NB4 (cell line): ENCODE measurements at places on chromosomes 2 and 18.

DNA sequence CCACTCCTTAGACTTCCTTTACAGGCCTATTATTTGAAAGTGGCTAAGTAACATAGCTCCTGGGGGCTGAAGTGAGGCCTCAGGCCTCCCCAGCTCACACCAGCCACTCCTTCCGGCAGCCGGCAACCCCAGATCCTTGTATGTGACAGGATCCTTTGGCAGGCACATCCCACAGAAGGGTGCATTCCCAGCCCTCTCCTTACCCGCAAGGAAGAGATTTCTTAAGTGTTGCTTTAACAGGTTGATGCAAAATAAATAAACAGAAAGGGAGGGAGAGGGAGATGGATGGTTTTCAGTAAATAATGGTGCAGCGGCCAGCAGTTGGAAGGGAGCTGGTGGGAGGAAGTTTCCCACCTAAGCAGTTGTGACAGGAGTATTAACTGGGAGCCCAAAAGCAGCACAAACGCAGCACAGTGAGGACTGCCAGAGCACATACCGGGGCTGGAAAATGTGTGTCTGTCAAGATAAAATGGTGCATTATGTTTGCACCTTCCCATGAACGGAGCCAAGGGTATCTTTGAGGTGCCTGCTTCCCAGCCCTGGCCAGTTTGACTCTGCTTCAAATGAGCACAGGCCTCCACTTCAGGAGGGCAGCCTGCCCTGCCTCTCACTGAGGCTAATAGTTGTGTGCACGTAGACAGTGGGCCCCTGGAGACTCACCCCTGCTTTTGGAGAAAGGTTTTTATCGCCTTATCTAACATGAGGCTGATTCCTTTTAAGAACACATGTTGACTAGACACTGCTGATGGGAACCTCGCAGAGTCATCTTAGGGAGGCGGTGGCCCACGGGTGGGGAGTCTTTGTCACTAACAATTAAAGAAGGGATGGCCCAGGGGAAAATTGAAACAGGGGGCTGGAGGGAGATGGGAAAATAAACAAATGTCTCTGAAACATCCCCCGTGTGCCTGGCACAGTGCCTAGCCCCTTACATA is 32.8 kb downstream of the NRP2 start:
- no peak for DNase-seq

- DNase-seq: peak; percentile 25
Measured at GRCh38 chr2:98867539-98868309, 68.3 kb downstream of the CRACDL start.

GRCh38 chr2:75315436-75315835 is 116.1 kb upstream of the TACR1 start:
- no peak for DNase-seq

GRCh38 chr2:238015705-238016104 is 45.1 kb upstream of the SCLY start:
- DNase-seq: no peak

DNA sequence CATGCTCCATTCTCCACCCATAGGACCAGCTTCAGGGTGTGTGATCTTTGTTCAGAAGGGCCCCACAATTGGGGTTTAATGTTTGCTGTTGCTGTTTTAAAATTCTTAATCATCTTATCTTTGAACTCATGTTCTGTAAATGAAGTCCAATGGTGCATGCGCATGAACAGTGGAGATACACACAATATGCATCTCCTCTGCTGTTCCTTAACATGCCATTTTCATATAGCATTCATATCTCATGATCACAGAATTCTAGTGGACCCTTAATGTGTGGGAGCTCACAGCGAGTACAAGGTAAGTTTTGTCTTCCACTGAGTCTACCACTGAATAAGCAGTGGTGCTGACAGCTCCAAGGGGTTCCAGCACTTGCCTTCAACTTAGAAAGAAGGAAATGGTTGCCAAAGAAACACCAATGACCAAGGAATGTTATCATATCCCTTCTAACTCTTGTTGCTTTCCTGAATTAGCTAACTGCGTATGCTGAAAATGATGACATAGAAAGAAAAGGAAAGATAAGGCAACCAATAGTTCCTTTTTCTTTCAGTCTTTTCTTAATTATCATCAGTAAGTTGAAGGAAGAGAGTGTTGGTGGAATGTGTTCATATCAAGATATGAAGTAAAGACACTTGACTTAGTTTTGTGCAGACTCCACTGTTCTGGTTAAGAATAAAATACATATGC is 258.9 kb upstream of the FBXO11 start:
- DNase-seq: no peak

GRCh38 chr18:267380-267687 is 513 bp downstream of the THOC1 start:
- no peak for DNase-seq

- DNase-seq: no peak
Measured at GRCh38 chr18:37403100-37403781, 162.4 kb downstream of the CELF4 start.

DNA sequence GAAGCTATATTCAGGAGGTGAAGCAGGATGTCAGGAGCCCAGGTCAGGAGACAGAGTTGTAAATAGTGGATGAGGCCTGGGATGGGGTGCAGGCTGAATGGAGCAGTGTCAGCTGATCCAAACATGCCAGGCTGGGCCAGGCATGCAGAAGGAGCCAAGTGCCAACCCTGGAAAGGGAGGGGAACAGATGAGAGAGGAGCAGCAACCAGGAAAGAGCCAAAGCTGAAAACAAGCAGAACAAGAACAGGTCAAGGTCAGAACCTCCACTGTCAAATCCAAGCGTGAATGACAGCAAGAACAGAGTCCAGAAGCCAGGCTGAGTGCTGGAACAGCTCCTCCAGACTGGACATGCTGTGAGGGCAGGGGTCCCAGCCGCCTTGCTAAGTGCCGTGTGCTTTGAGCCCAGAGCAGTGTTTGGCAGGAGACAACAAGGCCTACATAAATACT is 49.2 kb upstream of the PPP1CB start:
- DNase-seq: no peak

DNA sequence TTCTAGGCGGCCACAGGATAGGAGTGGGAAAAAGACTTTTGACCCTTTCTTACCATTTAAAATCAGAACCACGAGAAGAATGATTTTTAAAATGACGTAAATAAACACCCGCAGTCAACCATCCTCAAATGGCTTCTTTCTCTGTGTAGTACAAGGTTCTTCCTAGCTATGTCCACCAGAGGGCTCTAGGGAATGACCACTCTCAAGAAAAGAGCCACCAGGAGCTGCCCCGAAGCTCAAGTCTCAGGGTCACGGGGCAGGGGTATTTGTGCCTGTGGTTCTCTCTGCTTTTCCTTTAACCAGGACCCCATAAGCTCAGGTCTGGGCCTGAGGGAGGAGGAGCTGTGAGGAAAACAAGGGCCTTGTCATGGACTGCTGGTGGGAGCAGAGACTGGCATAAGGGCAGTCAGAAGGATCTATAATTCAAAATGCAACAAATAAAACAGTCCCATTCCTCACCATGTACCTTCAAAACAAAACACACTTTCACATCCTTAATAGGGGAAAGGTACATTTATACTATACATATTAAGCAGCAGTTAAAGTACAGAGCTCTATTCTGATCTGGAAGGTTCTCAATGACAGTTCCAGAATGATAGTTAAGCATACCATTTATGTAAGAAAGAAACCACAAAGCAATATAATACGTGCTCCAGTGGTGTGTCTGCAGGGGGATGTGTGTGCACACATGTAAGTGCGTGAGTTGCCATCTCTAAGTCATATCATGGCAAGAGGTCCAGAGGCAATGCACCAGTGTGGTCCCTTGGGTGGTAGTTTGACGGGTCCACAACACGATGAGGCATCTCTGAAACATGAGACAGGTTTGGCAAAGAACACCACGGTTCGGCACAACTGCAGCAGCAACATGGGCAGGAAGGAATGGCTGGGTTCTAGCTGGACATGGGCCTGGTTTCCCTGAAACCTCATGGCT is 18.6 kb downstream of the LYPD1 start:
- DNase-seq: peak; percentile 57
